ENCODE measurements at places on chromosomes 12 and 14. TPM values are rescaled to one million over a fixed set of nuclear protein-coding genes. Genes with fewer than 3 reads are reported as not detected.
A peak's percentile ranks its signal among the peaks of the same experiment; 100 is the strongest.

DNA sequence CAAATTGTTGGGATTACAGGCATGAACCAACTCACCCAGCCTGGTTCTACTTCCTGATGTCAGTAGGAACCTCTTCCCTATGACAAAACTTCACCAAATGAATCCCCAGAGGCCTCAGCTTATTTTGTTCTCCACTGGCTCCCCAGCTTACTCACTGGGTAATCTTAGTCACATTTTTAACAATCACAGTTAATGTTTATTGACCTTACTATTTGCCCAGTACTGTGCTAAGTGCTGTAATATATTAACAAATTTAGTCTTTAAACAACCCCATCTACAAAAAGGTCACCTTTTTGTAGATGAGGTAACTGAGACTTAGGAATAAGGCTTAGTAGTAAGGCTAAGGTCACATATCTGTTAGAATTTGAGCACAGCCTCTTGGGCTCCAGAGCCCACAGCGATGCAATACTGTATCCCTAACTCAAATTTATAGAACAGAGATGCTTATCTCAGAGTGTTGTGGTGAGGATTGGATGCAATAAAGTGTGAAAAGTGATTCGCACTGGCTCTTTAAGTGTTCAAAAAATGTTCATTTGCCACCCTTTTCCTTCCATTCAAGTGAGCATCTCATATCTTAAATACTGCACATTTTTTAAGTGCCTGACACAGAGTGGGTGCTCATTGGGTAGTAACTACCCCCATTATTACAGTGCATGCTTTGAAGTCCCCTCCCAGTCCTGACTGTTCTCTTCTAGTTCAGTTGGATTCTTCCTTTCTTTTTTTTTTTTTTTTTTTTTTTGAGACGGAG is 146.4 kb upstream of the ARHGAP5 start:
- peak; percentile 23 for DNase-seq

The ANAPC5 gene
- polyA plus RNA-seq: 109 TPM

- no peak for DNase-seq
Measured at GRCh38 chr14:53113989-53114388, 39.1 kb downstream of the DDHD1 start.

DNA sequence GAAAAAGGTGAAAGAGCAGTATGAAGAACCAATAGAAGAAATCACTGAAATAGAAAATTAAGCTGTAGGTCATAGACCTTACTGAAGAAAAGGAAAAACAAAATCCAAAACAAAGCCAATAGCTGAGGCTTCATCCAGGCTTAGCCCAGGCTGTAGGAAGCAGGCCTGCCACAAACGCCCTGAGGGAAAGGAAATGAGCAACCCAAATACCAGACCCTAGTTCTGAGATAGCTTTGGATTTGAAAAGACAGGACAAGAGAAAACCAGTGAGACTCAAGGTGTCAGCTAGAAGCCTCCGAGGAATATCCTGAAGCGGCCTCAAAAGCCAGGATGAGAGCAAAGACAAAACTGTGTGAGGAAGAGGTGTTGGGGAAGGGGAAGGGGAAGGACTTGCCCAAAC is 79.2 kb downstream of the FERMT2 start:
- no peak for DNase-seq

GRCh38 chr12:38138225-38139221 is 178.1 kb upstream of the ALG10B start:
- peak; percentile 73 for DNase-seq

The CEBPE gene
- polyA plus RNA-seq: not detected

GRCh38 chr12:92143258-92143657 is 2.4 kb downstream of the BTG1 start:
- no peak for DNase-seq

- no peak for DNase-seq
Measured at GRCh38 chr14:49221316-49221715, 364.9 kb downstream of the RPS29 start.

The PTPRQ gene
- polyA plus RNA-seq: 0.13 TPM

DNA sequence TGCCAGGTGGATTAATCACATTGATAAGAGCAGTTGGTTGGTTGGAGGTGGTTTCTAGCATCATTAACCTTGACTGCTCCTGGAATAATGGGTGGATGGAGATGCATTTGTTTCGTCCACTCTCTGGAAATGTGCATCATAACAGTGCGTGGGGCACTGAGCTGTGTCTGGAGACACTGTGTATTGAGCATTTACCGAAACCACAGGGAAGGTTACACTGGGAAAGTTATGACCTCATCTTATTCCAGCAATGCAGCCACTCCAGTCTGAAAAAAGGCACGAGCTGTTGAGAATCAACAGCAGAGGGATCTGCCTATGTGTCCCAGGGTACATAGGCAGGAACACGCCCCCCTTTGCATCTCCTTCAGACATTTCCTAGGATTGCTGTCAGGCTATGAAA is 27.2 kb downstream of the RNFT2 start:
- no peak for DNase-seq

DNA sequence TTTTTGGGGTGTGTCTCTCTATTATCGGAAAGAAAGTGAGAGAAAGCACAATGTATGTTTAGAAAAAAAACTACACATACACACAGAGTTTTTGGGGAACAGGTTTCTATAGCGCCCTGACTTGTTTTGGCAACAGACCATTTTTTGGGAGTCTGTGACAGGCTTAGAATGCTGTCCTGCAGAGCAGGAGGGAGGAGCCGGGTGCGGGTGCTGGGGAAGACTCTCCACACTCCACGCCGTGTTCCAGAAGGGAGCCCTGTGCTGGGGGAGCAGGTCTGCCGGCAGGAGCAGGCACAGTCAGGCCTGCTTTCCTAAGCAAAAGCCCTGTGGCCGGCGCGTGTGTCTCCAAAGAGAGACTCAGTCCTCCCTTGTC is 26.5 kb downstream of the CD9 start:
- DNase-seq: peak; percentile 29

The SERPINA1 gene
- 3,463 TPM for polyA plus RNA-seq

DNA sequence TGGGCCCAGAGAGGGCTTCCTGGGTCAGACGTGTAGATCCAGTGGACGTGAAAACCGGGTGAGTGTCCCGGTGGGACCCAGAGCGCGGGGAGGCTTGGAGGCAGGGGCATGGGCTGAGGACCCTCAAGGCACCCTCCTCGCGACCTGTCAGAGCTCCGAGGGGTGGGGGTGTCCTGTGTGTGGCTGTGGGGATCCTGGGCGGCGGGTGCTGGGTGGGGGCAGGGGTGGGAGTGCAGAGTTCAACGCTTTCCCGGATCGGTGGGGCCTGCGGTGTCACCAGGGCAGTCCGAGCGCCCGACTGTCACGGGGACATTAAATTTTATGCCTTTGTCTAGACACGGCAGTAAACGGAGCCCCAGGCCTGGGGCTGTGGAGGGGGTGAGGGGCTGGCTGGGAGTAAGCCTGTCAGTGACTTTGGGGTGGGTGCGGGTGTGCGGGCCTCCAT is 1.0 kb downstream of the TMEM121 start:
- DNase-seq: peak; percentile 3

DNA sequence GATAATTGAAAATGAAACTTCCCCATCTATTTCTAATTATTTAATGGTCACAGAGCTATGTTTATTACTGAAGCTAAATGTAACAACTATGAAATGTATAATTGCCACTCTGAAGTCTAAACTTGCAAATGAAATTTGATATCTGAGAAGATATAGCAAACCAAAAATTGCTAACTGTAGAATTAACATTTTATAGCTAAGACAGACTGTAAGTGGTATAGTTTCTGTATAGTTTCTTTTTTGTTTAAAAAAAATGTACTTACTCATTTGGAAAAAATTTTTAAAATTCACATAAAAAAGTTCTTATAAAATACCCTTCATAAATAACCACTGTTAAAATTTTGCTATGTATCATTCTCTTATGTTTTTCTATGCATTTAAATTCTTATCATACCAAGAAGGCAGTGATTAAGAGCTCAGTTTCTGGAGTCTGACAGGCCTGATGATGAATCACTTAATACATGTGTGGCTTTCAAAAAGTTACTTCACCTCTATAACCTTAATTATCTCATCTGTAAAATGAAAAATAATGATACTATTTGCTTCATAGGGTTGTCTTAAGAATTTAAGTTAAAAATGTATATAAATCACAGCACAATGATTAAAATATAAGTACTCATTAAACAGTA is 214.7 kb upstream of the GARIN2 start:
- DNase-seq: no peak

DNA sequence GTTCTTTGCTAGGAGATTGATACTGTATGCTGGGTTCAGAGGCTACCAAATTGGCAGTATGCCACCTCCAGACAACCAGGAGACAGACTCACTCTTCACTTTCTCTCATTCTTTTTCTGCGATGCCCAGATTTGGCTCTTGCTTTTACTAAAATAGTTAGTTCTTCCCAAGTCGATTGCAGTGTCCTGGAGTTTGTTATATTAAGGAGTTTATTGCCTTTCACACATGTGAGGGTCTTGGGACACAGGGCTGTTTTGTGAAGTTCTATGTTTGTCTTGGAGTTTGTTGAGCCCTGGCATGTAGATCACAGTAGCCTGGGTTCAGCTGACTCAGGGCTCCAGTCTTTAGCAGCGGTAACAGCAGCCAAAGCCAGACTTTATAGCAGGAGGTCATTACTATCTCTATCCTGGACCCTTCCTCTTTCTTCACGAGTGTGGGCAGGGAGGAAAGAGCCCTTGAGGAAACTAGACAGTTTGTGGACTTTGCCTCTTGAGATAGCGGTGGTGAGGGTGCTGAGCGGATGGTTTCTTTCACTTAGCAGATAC is 1.6 kb downstream of the MLEC start:
- DNase-seq: peak; percentile 57

- no peak for DNase-seq
Measured at GRCh38 chr14:76867516-76868453, 41.6 kb downstream of the LRRC74A start.

The TCHP gene
- polyA plus RNA-seq: 7.9 TPM

DNA sequence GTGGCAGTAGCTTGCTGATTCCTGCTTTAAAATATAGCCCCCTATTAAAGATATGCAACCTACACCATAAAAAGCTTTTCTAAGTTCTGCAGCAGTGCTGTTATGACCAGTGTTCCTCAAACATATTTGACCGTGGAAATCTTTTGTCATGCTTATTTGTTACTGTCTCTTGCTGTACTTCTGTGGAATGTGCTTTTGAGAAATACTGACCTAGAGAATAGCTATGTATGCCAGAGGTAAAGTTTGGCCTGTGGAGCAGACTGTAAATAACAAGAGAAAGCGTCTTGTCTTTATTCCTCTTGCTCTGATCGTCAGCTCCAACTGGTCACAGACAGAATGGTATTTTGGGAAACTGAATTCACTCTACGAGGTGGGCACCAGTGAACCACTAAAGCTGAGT is 239.0 kb downstream of the FBXL14 start:
- no peak for DNase-seq

DNA sequence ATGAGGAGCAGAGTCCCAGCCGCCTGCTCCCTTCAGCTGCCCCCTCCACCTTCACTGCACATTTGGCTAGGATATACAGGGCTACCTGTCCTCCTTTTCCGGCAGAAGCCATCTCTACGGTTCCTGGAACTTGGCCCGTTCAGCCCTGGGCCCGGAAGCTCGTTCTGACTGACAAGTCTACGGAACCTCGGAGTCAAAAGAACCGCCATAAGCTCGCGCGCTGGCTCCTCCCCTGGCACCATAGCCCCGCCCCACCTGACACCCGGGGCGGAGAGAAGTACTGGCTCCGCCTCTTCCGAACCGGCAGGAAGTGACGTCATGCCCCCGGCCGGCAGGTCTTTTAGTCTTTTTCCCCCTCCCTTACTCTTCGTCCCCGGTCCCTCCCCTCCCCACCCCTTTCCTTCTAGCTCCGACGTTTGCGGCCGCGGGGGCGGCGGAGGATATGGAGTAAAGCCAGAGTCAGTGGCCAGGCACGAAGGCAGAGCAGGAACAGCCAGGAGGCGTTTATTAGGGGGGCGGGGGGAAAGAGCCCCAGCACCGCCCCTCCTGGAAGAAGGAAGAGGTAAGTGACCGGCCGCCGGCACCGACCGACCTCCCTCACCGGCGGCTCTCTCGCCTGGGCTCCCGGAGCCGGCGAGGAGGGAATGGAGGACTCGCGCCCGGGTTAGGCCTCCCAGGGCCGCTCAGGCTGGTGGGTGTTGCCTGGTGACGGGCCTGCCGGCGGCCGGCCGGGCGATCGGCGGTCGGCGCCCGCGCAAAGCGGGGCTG is at the start of the genes DEPDC4 and SCYL2:
Gene DEPDC4, minus strand, starts transcription at position 245 of the 768 bp plus-strand sequence. Its CDS starts 3 bp downstream, at position 242.
Gene SCYL2, plus strand, starts transcription at position 343 of the 768 bp plus-strand sequence. CDS start 15,794 bp downstream, outside the sequence.
- DNase-seq: peak; percentile 98

The SERPINA12 gene
- 0.25 TPM for polyA plus RNA-seq

The BDKRB2 gene
- 5.2 TPM for polyA plus RNA-seq

DNA sequence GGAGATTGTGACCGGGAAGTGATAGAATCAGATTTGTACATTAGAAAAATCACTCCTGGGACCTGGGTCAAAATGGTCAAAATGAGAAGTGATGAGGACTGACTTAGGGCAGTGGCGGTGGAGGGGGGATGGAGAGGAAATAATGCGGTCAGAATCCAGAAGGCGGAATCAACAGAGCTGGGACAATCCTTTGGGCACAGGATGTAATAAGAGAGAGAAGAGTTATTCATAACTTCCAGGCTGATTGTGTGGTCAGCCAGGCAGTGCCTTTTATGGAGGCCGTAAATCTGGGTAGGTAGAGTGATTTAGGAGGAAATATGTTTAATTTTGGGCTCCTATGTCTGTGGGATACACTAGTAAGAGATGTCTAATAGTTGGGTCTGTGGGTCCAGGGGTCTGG is 21.6 kb downstream of the FBXL14 start:
- no peak for DNase-seq

The APOF gene
- polyA plus RNA-seq: 0.55 TPM

The KICS2 gene
- 1.3 TPM for polyA plus RNA-seq

Data from hepatocyte (in vitro differentiated cells).